T-helper 9 cell (primary cell): ENCODE measurements at places on chromosomes 16 and 17.

DNA sequence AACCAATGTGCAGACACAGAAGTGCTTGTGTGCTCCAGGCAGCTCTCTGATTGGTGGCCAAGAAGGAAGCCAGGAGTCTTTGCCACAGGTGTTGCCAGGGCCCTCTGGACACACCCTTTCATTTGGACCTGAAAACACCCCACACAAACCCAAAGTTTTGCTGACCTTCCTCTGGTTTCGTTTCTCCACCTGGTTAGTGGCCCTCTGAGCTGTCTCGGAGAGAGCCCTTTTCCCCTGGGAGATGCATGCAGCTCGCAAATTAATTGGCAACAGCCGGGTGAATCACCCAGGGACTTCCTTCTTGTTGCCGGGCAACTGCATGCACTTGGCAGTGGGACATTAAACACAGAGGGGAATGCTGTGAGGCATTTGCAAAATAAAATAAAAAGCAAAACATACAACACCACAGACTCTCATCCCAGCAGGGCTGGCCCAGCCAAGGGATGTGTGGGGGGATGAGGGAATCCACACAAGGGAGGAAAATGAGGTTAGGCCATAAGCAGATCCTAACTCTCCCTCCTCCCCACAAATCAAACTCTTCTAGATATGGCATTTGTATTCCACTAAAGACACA is 286.6 kb downstream of the SOX9 start:
- no peak for DNase-seq

- DNase-seq = no peak
Measured at GRCh38 chr17:49935526-49936210, 33.3 kb upstream of the DLX4 start.

DNA sequence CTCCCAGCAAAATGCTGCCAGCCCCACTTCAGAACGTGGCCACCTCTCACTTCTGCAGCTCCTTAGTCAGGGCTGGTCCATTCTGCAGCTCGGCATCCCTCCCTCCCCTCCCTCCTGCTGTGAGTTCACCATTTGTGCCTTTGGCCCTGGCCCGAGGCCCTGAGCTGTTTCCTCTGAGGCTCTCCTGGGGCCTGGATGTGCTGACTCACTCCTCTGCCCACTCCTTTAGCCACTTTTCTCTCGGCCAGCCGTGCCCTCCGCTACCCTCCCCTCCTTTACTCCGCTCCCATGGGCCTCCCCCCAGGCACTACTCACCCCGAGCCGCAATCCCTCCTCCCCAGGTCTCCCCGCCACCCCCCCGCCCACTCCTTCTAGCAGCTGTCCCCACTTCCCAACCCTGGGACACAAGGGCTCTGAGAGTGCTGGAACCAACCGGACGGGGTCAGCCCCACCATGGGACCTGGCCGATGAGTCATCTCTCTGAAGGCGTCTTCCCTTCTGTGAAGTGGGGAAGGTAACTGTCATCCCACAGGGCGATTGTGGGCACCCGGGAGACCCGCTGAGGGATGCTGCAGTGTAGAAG is 11.5 kb downstream of the KCNG4 start:
- DNase-seq = no peak

- no peak for DNase-seq
Measured at GRCh38 chr16:3952737-3953131, 72.2 kb upstream of the CREBBP start.

DNA sequence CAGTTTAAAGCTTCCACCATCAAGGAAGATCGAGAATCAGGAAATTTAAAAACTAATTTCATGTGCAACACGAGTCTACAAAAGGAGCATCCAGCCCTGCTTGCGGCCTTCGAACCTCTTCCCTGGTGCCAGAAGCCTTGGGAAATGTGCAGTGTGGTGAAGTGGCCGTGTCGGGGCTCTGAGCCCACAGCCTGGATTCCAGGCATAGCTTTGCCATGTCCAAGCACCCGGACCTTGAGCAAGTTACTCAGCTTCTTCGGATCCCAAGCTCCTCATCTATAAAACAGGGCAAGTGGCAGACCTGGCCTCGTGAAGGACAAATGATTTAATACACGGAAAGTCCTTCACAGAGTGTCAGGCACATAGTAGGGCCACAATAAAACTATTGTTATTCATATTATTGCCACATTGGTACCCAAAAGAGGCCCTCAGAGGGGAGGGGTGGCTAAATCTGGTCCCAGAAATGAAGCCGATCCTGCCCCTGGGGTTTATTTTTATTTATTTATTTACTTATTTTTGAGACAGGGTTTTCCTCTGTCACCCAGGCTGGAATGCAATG is 34.8 kb downstream of the COTL1 start:
- DNase-seq = no peak

- DNase-seq = no peak
Measured at GRCh38 chr16:81676883-81677737, 102.0 kb upstream of the PLCG2 start.

GRCh38 chr16:62105244-62105643 is 69.0 kb upstream of the CDH8 start:
- no peak for DNase-seq

GRCh38 chr17:14446825-14447224 is 145.9 kb downstream of the HS3ST3B1 start:
- no peak for DNase-seq

DNA sequence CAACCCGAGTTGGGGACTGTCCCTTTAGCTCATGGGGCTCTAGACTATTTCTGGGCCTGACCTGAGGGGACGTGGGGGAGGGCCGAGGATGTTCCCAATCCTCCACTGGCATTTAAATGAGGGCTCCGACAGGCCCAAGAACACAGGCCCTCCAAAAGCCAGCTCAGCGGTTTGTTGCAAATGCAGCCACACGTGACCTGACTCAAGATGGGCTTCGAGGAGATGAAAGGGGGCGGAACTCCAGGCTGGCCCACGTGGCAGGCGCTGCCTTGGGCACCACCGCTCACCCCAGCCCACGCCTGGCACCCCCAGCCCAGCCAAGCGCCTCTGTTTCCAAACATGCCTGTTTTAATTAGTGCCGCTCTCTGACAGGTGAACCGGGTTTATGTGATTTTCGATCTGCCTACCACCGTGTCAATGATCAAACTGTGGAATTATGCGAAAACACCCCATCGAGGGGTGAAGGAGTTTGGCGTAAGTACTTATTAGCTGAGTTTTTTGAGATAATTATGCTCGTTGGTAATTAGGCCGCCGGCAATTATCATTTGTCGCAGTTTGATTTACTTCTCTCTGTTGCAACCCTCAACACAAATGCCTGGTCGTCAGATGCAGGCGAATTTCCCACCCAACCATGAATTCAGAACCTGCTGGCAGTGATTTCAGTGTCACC is 226.7 kb downstream of the KATNIP start:
- no peak for DNase-seq

DNA sequence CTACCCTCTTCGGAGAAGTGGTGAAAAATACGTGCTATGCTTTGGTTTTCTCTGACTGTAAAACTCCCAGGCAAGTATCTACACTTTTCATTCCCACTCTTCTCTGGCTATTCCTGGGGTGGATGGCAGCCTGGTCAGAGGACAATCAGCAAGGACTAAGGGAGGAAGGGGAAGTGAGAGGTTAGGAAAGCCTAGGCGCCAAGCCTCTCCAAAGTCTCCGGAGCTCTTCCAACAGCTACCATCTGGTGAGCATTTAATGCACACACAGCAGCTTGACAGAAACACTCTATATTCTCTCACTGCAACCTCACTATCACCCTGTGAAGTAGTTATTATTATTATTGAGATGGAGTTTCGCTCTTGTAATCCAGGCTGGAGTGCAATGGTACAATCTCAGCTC is 65.1 kb downstream of the WSCD1 start:
- DNase-seq = no peak

DNA sequence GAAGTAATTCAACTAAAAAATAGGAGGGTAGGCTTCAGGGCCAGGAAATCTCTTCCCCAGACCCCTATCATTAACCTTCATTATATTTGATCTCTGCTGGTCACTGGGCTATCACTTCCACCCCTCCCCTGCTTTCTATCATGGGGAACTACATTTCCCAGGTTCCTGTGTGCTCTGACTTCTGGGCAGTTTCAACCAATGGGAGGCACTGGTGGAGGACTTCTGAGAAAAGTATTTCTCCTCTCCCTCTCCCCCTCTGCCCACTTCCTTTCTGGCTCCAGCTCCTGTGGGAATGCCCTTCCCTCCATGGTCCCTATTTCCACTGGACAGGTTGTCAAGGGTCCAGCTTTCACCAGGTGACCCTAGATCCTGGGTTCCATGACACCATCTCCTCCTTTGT is 364.4 kb downstream of the C16orf95 start:
- DNase-seq = no peak

DNA sequence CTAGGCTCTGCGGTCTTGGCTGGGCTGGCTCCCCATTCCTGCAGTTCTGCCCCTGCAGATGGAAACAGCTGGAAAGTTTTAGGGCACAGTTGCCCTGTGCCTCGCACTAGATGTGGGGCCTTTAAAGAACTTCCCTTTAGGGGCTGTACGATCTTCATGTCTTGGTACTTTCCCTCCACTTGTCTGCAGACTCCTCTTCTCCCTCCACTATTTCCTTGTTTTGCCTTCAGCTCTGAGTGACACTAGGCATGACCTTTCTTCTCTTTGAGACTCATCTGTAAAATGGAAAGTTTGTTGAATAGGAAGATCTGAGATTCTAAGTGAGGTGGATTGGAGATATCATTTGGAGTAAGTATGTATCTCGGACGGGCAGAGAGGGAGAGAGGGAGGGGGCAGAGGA is 6.3 kb upstream of the TAC4 start:
- no peak for DNase-seq

DNA sequence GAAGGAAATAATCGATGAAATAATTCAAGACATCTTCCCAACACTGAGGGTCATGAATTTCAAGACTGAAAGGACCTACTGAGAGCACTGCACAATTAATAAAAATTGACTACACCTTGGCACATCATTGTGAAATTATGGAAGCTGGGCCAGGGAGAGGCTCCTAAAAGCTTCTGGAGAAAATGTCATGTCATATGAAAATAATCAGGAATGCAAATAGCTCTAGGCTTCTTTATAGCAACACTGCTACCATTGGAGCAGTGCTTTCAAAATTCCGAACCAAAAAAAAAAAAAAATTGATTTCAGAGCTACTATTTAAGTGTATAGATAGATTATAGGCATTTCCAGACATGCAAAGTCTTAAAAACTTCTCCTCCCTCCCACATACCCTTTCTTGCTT is 6.4 kb upstream of the ALOX15B start:
- DNase-seq = no peak
